ENCODE measurements at places on chromosomes 4 and X.

- no peaks in the 10 kb centered on the region for H3K27me3 ChIP-seq
- H3K4me1 ChIP-seq = no peaks in the 10 kb centered on the region
- no peak overlapping the region for H3K4me3 ChIP-seq
- H3K27ac ChIP-seq = no peak overlapping the region
- DNase-seq = no peak
Observed at GRCh38 chrX:149903889-149904748, 23.1 kb downstream of the MAGEA8 start.

DNA sequence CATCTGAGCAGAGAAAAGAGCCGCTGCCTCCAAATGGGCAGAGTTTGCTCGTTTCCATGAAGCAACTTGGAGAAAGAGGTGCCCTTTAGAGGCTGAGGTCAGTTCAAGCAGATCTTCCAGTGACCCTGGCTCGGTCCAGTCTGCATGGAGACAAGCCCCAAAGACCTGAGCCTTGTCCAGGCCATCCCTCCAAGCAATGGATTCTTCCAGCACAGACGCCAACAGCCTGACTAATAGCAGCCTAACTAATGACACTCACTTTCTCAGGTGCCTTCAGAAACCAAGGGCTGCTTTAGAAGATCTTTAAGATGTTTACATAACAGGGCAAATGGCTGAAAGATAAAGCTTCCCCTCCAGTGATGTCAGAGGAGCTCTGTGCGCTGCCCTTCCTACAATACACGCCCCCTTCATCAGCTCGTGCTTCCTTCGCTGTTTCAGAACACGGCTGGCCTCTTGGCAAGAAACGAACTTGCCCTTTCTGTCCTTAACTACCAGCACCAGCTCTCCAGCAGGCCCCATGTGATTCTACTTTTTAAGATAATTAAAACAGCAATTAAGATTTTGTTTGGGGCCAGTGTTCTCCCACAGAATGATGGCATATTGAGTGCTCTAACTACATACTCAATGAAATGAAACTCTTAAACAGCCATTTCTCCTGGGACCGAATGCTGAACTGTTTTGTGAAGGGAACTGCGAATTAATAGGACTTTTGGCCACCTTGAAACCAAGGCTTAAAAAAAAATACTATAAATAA lies 119.0 kb downstream of the GPR143 start:
- no peak overlapping the region for H3K27ac ChIP-seq
- no peaks in the 10 kb centered on the region for H3K36me3 ChIP-seq
- H3K4me1 ChIP-seq = peaks cover 11% of the 10 kb centered on the region
- no peaks in the 10 kb centered on the region for H3K27me3 ChIP-seq
- DNase-seq = no peak
- H3K4me3 ChIP-seq = no peak overlapping the region

DNA sequence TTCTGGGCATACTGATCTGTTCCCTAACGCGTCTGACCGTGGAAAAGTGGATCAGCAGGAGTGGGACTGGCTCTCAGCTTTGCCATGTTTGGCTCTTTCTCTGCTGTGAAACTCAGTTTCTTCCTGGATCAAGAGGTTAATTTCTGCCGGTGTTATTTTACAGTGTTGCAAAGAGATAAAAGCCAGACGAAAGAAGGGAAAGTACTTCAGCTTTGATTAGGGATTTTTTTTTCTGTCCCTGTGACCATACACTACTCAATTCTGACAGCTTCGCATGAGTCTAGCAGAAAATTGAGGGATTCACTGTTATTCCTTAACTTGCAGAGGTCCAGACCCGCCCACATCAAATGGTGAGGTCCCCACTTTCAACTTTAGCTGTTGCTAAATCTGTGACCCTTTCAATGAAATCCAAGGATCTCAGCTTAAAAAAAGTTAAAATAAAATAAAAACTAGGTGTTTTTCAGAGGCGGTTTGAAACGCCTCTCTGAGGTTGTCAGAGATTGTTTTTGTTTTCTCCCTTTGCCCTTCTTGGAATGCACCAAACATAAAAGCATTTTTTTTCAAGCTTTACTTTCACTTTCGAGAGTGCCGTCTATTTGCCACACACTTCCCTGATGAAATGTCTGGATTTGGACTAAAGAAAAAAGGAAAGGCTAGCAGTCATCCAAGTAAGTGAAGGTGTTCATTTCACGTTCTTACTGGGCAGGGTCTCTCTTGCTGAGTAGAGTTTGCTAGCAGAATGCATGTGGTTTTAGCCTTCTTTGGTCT lies at the start of gene TLR3:
TSS of gene TLR3 (plus strand) at position 576 of the 768 bp plus-strand sequence. CDS start 7,464 bp downstream, outside the sequence.
- H3K27me3 ChIP-seq = no peaks in the 10 kb centered on the region
- H3K4me3 ChIP-seq = peak within 1 kb of the TSS; percentile 56
- H3K4me1 ChIP-seq = peaks cover 10% of the 10 kb centered on the region
- H3K27ac ChIP-seq = peak within 1 kb of the TSS; percentile 71
- no peaks in the 10 kb centered on the region for H3K36me3 ChIP-seq

DNA sequence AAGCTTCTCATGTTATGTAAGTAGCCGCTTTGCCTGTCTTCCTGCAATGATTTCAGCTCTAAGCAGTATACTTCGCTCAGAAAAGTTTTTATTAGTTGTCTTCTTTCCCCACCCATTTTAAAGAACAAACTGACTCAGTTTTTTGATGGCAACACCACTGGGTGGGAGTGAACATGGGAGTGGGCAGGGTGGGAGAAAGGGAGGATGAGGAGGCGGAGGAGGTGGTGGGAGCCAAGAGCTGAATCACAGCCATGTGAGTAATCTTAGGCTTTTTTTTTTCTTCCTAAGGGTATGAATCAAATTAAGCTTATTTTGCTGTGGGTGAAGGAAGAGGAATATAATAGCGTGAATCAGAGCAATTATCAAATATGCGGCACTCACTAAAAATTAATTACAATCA lies 574.3 kb upstream of the DIPK2B start:
- DNase-seq = no peak
- H3K36me3 ChIP-seq = no peaks in the 10 kb centered on the region
- H3K4me1 ChIP-seq = no peaks in the 10 kb centered on the region
- no peaks in the 10 kb centered on the region for H3K27me3 ChIP-seq
- peak overlapping the region; percentile 67 for H3K27ac ChIP-seq
- H3K4me3 ChIP-seq = no peak overlapping the region

- no peaks in the 10 kb centered on the region for H3K4me1 ChIP-seq
- H3K27ac ChIP-seq = no peak overlapping the region
- DNase-seq = no peak
- H3K36me3 ChIP-seq = no peaks in the 10 kb centered on the region
Observed at GRCh38 chrX:148282504-148282903, 217.9 kb upstream of the AFF2 start.

DNA sequence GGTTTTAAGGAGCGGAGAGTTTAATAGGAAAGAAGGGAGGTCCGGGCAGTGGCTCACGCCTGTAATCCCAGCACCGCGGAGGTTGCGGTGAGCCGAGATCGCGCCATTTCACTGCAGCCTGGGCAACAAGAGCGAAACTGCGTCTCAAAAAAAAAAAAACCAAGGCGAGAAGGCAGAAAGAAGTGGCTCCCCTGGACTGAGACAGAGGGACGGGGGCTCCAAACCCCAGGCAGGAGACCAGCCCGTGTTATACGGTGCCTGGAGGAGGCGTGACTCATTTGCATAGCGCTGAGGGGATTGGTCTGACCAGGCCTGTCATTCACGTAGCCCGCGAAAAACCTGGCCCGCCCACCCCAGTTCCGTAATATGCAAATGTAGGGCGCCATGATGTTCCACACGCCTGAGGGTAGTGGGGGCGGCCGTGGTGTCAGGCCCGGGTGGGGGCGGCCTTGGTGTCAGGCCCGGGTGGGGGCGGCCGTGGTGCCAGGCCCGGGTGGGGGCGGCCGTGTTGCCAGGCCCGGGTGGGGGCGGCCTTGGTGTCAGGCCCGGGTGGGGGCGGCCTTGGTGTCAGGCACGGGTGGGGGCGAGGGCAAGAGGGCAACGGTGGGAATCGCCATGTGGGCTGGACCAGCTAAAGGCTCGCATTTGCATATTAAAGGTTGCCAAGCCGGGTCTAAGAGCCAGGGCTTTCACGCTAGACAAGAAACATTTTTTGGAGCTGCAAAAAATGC lies 2.1 kb downstream of the PLCXD1 start:
- H3K4me1 ChIP-seq = peaks cover 4% of the 10 kb centered on the region
- H3K36me3 ChIP-seq = no peaks in the 10 kb centered on the region

DNA sequence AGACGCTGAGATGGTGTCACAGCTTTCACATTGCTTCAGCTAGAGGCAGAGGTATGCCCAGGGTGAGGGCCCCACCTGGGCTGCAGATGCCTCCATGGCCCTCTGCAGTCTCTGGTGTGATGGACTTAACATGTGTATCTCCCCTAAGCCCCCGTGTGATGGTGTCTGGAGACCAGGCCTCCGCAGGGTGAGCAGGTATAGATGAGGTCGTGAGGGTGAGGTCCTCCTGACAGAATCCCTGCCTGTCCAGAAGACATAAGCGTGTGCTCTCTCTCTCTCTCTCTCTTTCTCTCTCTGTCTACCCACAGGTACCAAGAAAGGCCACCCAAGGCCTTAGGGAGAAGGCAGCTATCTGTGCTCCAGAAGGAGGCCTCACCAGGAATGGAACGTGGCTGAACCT lies 50.9 kb downstream of the CPZ start:
- H3K27ac ChIP-seq = no peak overlapping the region
- no peaks in the 10 kb centered on the region for H3K36me3 ChIP-seq
- DNase-seq = no peak
- H3K4me1 ChIP-seq = no peaks in the 10 kb centered on the region

DNA sequence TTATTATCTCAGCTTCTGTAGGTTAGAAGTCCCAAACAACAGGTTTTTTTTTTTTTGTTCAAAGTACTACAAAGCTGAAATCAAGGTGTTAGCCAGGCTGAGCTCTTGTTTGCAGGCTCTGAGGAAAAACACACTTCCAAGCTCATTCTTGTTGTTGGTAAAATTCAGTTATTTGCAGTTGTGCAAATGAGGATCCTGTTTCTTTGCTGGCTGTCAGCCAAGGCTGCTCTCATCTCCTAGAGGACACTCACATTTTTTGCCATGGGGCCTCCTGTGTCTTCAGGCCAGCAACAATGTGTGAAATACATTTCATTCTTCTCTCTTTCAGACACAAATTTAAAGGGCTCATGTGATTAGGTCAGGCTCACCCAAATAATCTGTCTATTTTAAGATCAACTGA lies 60.3 kb upstream of the HSD17B10 start:
- H3K27ac ChIP-seq = no peak overlapping the region
- H3K4me3 ChIP-seq = no peak overlapping the region
- no peaks in the 10 kb centered on the region for H3K36me3 ChIP-seq
- no peaks in the 10 kb centered on the region for H3K4me1 ChIP-seq

DNA sequence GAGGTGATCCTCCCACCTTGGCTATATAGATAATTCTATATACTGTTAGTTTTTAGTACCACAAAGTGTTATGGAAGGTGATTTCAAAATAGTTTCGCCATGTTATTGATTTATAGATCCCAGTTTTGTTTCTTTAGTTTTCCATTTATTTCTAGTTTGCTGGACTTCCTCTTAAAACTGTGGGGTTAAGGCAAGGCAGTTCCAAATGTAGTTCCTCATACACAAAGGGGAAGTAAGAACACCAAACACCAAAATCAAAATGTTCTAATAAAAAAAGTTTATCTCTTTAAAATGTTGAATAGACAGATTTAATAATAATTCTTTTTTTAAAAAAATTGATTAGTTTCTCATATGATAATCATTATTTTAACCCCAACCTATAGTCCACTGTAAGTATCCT lies 6.8 kb upstream of the CISD2 start:
- no peaks in the 10 kb centered on the region for H3K36me3 ChIP-seq
- no peak overlapping the region for H3K4me3 ChIP-seq
- H3K27me3 ChIP-seq = no peaks in the 10 kb centered on the region
- no peak for DNase-seq

- DNase-seq = no peak
- peak overlapping the region; percentile 86 for H3K27ac ChIP-seq
- H3K36me3 ChIP-seq = no peaks in the 10 kb centered on the region
Observed at GRCh38 chr4:186724864-186725468, 1.3 kb upstream of the FAT1 start.

DNA sequence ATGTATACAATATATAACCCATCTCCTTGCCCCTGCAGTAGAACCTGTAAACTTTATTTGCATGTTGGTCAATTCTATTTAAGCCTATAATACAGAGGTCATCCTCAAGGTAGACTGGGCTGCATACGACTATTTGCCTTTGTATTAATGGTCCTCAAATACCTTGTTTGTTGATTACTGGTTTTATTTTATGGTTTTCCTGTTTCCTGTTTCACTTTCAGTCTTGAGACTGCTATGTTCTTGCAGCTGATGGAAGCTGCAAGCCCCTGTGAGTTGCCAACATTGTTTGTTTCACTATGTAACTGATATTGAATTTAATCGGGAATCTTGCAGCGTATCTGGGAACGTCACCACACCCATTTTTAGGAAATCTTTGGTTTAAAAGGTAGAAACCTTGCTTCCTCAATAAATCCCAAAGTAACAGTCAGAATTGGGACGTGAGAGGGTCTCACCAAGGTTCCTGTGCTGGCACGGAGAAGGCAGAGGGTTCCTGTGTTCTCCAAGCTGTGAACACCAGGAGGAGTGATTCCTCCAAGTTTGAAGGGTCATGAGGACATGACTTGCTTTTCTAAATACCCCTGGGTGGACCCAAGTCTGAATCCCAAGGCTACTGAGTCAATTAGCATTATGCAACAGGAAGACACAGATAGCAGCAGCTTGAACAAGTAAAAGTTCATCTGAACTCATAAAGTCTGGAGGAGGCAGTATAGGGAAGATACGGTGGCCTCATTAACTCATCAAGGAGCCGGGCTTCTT lies 110.6 kb upstream of the PNPLA4 start:
- H3K27me3 ChIP-seq = no peaks in the 10 kb centered on the region
- no peak overlapping the region for H3K27ac ChIP-seq
- H3K36me3 ChIP-seq = no peaks in the 10 kb centered on the region
- H3K4me1 ChIP-seq = no peaks in the 10 kb centered on the region

DNA sequence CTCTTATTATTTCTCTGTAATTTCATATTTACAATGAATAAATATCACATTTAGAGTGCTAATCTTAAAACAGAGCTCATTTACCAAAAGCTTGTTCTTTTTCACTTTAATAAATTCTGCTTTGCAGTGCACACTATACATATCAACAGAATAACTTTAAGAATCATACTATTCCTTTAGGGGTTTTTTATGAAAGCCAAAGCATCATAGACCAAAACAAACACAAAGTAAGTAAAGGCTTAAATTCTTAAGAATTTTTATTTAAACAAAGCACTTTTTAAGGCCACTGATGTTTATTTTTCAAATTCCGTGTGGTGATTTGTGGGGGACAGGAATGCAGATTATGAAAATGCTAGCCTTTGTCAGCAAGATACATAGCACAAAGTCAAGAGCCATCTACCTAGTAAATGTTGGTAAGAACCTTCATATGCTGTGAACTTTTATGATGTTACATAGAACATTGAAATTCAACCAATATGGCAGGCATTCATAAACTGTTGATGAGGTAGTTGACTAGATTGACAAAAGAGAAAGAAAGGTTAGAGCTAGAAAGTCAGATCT lies 17.8 kb downstream of the TIGD2 start:
- no peak for DNase-seq
- no peak overlapping the region for H3K4me3 ChIP-seq
- no peaks in the 10 kb centered on the region for H3K36me3 ChIP-seq
- no peaks in the 10 kb centered on the region for H3K27me3 ChIP-seq
- H3K27ac ChIP-seq = no peak overlapping the region
- H3K4me1 ChIP-seq = no peaks in the 10 kb centered on the region

All from vagina (tissue), 2 donors.